ENCODE measurements at places on chromosomes 3 and 15. TPM values are rescaled to one million over a fixed set of nuclear protein-coding genes. Genes with fewer than 3 reads are reported as not detected.

Gene SLC2A2
- not detected for total RNA-seq

Gene IQCF5
- not detected for total RNA-seq

DNA sequence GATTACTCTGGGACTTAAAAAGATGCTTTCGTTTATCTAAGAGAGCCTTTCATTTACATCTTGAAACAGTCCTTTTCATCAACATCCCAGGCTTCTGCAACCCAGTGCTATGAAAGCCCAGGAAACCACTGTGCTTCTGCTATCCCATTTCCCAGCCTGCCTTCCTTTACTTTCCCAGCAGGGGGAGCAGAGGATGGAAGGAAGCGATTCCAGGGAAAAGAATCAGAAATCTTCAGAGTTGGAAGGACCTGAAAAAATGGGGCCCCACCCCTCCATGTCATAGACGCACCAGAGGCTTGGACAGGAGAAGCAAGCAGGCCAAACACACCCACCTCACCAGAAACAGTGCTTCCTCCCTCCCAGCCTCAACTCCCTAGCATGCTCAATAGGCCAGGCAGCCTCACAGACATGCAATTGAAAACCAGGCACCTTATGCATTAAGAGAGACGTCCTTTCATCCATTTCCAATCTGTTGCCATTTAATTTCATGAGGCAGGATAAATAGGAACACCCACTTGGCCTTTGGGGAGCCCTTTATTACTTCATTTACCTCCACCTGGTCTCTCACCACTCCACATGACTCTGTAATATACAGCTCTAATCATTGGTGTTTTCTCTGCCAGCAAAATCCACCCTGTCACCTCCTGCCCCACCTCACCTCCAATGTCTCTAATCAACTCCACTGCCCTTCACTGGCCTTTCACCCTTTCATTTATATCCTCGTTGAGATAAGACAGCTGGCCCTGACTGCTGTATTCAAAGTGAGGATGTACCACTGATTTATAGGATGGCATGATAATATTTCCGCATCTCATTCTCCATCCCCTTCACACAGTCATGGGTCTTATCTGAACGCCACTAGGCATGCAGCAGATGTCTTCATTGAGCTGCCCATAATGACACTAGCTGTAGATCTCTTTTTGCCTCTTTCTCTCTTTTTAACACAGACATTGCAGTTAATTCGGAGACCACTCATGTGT lies 583.9 kb downstream of the NTRK3 start:
- H3K36me3 ChIP-seq = no peaks in the 10 kb centered on the region
- no peaks in the 10 kb centered on the region for H3K27me3 ChIP-seq
- no peak overlapping the region for H3K27ac ChIP-seq

DNA sequence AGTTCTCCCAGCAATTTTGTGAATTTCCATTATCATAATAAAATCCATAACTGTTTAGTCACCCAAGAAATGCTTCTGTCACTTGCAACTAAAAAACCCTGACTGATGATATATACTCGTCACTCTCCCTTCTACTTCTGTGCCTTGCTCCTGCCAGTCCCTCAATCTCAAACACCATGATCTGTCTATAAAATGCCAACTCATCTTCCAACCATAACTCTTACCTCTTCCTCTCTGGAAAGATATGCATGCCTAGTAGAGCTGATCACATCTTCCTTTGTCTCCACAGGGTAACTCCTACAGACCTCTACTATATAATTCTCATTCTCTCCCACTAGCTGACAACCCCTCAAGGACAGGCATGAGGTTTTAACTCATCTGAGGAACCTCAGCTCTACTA lies 5.2 kb upstream of the VEPH1 start:
- no peak overlapping the region for H3K27ac ChIP-seq
- H3K27me3 ChIP-seq = no peaks in the 10 kb centered on the region
- H3K4me1 ChIP-seq = no peaks in the 10 kb centered on the region
- no peak overlapping the region for H3K4me3 ChIP-seq
- no peak for DNase-seq
- H3K36me3 ChIP-seq = no peaks in the 10 kb centered on the region

DNA sequence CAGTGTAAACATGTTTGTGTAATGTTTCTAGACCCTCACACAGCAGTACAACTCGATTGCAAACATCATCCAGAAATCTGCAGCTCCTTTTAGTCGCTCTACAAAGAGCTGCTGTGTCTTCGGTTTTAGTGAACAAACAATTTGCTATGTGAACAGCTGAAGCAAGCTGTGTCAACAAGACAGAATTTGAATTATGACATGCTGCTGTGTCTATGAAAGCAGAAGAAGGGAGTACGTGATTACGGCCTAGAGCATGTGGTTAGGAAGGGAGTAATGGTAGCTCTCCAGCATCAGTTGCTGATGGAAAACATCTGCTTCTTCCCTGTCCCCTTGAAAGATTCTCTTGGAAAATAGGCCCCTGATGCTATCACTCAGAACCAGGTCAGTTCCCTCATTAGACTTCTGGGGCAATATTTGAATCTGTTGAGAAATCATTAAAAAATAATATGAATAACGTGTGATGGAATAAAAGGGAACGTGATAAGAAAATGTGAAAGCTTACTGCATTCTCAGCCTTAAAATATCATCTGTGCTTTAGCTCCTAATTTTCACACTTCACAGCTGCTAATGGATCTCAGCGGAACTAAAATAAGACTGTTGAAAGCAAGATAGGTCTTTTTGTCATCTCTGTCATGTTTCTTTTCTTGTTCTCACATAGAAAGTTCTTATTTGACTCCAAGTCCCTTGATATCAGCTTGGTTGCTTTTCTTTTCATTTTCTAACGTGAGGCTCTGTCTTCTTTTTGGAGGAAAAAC lies 891.5 kb downstream of the ROBO2 start:
- no peaks in the 10 kb centered on the region for H3K36me3 ChIP-seq
- H3K27ac ChIP-seq = no peak overlapping the region
- H3K27me3 ChIP-seq = no peaks in the 10 kb centered on the region

DNA sequence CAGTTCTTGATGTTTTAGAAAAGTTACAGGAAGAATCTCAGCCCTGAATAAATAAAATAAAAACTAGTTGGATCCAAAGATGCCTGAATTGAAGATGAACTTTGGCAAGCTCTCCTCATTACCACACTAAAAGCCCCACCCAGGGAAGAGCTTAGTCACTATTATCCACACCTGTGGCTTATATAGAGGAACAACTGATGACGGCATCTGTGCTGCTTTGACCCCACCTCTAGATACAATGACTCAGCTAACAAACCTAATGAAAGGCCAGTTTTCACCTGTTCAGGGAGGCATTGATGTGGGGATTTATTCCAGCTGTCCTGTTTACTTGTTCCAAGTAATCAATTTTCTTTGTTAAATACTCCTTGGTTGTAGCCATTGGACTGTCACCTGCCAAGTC lies 604.7 kb upstream of the EPHA6 start:
- no peak for DNase-seq
- no peak overlapping the region for H3K4me3 ChIP-seq
- H3K4me1 ChIP-seq = no peaks in the 10 kb centered on the region
- no peaks in the 10 kb centered on the region for H3K27me3 ChIP-seq

- H3K36me3 ChIP-seq = no peaks in the 10 kb centered on the region
- no peak for DNase-seq
- H3K4me1 ChIP-seq = peaks cover 38% of the 10 kb centered on the region
- H3K27me3 ChIP-seq = peaks cover 78% of the 10 kb centered on the region
- no peak overlapping the region for H3K4me3 ChIP-seq
Measured at GRCh38 chr3:158102242-158103080, 3.8 kb downstream of the SHOX2 start.

Data from CD8-positive, alpha-beta memory T cell (primary cell).